Urinary bladder (tissue), 4 donors: ENCODE measurements at places on chromosomes 13 and 19. TPM values are rescaled to one million over a fixed set of nuclear protein-coding genes. Genes with fewer than 3 reads are reported as not detected.

The SGCG gene
- total RNA-seq = 19.7 TPM

The FXYD1 gene
- total RNA-seq = 26.9 TPM

The ZNF414 gene
- 4.6 TPM for total RNA-seq

The SYNE4 gene
- 0.58 TPM for total RNA-seq

The RFPL4AL1 gene
- total RNA-seq = not detected
